Fibroblast of skin of left quadriceps (primary cell): ENCODE measurements at places on chromosomes 12 and 14.

GRCh38 chr12:2460051-2460670 lies 334.6 kb upstream of the FKBP4 start:
- no peak for DNase-seq

DNA sequence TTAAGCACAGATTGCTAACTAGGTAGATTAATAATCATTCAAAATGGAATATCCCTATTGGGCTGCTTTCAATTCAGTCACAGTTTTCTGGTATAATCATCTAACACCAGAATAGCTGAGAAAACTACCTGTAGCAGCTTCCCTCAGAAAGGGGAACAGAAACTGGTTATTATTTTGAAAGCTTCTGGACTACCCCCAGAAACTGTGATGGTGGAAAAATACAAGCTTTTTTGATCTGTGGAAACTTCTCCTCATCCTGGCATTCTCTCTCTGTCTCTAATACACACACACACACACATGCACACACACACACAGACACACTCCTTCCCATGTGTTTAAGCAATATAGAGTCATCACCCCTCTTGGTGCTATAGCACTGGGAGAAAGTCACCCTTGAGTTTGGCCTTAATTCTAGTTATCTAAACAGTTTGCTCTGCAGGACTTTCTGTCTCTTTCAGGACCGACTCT lies 251.5 kb upstream of the LMO3 start:
- DNase-seq, result no peak

DNA sequence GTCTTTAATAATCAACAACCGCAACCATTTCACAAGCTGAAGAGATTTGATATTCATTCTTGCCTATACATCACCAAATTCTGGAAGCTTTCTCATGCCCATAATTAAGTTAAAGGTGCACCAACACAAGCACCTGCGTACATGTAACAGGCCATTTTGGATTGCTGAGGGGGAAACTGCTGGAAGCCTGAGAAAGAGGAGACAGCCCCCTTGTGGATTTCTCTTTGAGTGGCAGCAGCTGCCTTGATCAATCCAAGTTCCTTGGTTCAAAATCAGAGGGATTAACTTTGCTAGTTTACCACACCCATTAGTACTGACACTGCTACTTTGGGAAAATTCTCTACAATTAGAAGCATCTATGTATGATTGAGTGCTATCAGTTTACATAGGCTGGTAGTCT lies 321.1 kb downstream of the NOVA1 start:
- DNase-seq, result no peak

- DNase-seq, result no peak
Measured at GRCh38 chr14:50139192-50139591, 22.8 kb upstream of the VCPKMT start.

- DNase-seq, result no peak
Measured at GRCh38 chr14:67420102-67420739, 8.3 kb upstream of the PLEK2 start.

DNA sequence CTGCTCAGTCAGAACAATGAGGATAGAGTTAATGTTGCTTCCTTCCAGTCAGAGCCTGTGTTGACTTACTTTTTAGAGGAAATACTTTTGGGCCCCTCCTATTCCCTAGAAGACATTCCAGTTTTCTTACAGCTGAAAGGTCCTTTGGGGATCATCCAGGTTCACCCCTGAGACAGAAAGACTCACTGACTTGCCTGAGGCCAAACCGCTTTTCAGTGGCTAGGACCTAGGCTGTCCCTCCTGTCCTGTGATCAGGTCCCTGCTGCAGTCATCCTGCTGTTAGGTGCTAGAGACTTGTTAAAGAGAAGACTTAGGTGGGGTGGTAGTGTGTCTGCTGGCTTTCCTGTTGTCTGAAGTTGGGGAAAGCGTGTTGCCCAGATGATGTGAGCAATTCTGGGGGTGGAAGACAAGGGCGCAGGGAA lies 39.6 kb downstream of the SUSD6 start:
- no peak for DNase-seq
